ENCODE measurements at places on chromosomes 7 and 10. TPM values are rescaled to one million over a fixed set of nuclear protein-coding genes. Genes with fewer than 3 reads are reported as not detected.

DNA sequence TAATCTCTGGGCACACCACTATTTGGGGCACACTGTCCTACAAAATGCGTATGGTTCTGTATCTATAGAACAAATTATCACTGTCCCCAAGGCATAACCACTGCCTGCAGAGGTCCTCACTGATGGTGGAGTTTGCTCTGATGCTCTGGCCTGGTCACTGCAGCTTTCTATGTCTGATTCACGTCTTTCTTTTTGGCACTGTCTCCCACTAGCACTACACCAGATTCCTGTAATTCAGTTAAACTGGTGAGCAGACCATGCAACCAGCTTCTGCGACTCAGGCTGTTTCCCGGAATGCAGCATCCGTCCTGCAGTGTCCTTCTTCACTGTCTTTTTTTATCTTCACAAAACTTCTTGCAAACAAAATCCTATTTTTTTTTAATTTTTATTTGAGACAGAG lies 112.8 kb downstream of the KLF6 start:
- no peaks in the 10 kb centered on the region for H3K4me1 ChIP-seq
- H3K4me3 ChIP-seq = no peak overlapping the region

DNA sequence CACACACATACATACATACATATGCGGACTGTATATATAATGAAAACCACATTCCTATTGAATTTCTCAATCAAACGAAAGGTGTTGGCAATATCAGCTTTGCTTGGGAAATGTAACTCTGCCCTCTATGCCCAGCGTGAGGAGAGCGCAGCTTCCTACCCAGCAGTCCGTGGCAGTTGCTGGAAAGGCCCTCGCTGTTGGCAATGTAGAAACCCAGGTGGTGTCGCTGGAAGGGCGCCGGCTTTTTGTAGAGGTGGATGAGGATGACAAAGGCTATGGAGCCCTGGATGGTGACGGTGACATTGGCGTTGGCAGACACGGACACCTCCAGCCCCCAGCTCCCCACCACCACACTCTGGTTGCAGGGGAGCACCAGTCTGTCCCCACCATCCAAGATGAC lies 100.9 kb downstream of the ITIH5 start:
- peaks cover 34% of the 10 kb centered on the region for H3K4me1 ChIP-seq
- H3K27me3 ChIP-seq = no peaks in the 10 kb centered on the region
- H3K4me3 ChIP-seq = no peak overlapping the region
- no peak overlapping the region for H3K27ac ChIP-seq
- H3K36me3 ChIP-seq = peaks cover 52% of the 10 kb centered on the region
- no peak for DNase-seq

- H3K27me3 ChIP-seq = no peaks in the 10 kb centered on the region
- no peaks in the 10 kb centered on the region for H3K36me3 ChIP-seq
- H3K4me1 ChIP-seq = no peaks in the 10 kb centered on the region
These were observed 285.7 kb upstream of the VWC2 start for GRCh38 chr7:49487830-49488140.

GRCh38 chr10:116403740-116404250 lies 23.9 kb upstream of the PNLIPRP3 start:
- no peaks in the 10 kb centered on the region for H3K27me3 ChIP-seq
- DNase-seq = no peak
- H3K4me1 ChIP-seq = no peaks in the 10 kb centered on the region
- H3K36me3 ChIP-seq = no peaks in the 10 kb centered on the region
- no peak overlapping the region for H3K4me3 ChIP-seq

GRCh38 chr10:47441938-47442337 lies 42.0 kb downstream of the ANXA8 start:
- H3K27me3 ChIP-seq = no peaks in the 10 kb centered on the region
- DNase-seq = no peak
- no peaks in the 10 kb centered on the region for H3K4me1 ChIP-seq

GRCh38 chr7:36062154-36062815 lies 90.8 kb upstream of the EEPD1 start:
- H3K4me3 ChIP-seq = no peak overlapping the region
- peak; percentile 53 for DNase-seq
- no peak overlapping the region for H3K27ac ChIP-seq
- no peaks in the 10 kb centered on the region for H3K4me1 ChIP-seq
- no peaks in the 10 kb centered on the region for H3K27me3 ChIP-seq
- no peaks in the 10 kb centered on the region for H3K36me3 ChIP-seq

GRCh38 chr10:58647376-58648112 lies 134.9 kb downstream of the BICC1 start:
- no peak overlapping the region for H3K4me3 ChIP-seq
- no peaks in the 10 kb centered on the region for H3K36me3 ChIP-seq
- no peaks in the 10 kb centered on the region for H3K27me3 ChIP-seq
- H3K27ac ChIP-seq = no peak overlapping the region

DNA sequence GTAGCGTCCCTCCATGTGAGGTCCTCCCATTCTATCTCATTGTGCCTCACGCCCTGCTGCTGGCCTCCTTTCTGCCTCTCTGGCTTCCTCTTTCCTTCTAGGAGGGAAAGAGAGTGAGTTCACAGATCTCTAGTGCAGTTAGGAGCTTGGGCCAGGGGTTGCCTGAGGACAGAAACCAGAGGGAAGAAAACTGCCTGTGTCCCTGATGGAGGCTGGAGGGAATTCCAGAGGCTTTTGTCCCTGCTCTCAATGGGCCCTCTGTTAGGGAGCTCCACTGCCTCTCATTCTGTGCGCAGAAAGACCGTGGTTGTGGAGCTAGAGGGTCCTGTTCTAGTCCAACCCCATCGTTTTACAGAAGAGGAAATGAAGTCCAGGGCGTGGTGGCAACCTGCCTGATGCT lies 4.6 kb downstream of the MARVELD1 start:
- peaks cover 6% of the 10 kb centered on the region for H3K36me3 ChIP-seq
- H3K4me1 ChIP-seq = peaks cover 52% of the 10 kb centered on the region
- peak; percentile 74 for DNase-seq
- H3K4me3 ChIP-seq = no peak overlapping the region
- H3K27me3 ChIP-seq = no peaks in the 10 kb centered on the region

DNA sequence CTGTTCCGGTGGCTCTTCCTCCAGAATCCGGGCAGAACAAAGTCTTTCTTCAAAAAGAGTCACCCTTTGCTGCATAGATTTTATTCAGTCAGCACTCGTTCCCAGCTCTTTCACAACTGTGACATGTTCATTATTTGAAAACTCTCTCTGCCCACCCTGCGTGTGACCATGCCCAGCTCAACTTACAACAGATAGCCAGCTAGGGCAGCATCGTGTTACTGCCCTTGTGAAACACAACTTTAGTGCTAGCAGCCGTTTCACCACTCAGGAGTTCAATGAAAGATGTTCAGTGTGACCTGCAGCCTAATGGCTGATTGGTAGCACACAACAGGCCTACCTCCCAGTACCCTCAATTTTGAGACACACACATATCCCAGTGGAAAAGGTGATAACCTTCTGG lies 57.9 kb downstream of the ZNF438 start:
- no peaks in the 10 kb centered on the region for H3K27me3 ChIP-seq
- no peaks in the 10 kb centered on the region for H3K36me3 ChIP-seq
- peak overlapping the region; percentile 36 for H3K27ac ChIP-seq
- peaks cover 36% of the 10 kb centered on the region for H3K4me1 ChIP-seq

- peaks cover 2% of the 10 kb centered on the region for H3K4me1 ChIP-seq
- H3K4me3 ChIP-seq = no peak overlapping the region
- no peaks in the 10 kb centered on the region for H3K36me3 ChIP-seq
- no peak overlapping the region for H3K27ac ChIP-seq
- H3K27me3 ChIP-seq = no peaks in the 10 kb centered on the region
- DNase-seq = no peak
These were observed 45.2 kb downstream of the KIAA1217 start for GRCh38 chr10:24254180-24254579.

DNA sequence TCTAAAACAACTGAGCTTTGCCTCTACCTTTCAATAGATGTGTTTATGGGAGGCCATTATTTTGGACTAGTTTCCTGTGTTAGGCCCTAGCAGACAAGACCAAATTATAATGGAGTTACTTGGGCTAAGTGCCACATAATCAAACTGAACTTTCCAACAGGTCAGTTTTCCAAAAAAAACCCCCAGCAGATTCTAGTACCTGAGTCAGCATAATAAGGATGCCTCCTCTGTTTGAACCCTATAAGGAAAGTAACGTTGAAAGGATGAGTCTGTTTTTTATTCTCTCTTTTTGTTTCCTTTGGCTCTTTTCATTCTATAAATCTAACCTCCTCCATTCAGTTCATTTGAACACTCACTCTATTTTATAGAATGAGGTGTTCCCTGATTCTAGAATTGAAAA lies 148.1 kb upstream of the FAM3C start:
- peaks cover 3% of the 10 kb centered on the region for H3K4me1 ChIP-seq
- peak overlapping the region; percentile 7 for H3K27ac ChIP-seq
- no peaks in the 10 kb centered on the region for H3K27me3 ChIP-seq
- H3K36me3 ChIP-seq = no peaks in the 10 kb centered on the region

DNA sequence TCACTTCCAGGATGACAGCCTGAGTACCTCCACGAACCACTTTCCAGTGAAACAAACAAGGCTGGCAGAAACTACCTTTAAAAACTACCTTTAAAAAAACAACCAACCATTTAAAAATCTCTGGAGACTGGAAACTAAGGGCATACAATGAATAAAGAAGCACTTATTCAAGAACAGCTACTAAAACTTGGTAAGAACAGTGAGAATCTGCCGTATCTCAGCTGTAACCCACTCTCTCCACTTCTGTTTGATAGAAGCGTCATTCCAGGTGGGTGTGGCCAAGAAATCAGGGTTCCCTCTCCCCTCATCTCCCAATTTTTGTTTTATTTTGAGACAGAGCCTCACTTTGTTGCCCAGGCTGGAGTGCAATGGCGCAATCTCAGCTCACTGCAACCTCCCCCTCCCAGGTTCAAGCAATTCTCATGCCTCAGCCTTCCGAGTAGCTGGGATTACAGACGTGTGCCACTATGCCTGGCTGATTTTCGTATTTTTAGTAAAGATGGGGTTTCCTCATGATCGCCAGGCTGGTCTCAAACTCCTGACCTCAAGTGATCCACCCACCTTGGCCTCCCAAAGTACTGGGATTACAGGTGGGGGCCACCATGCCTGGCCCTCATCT lies 158.8 kb upstream of the CHST15 start:
- H3K4me3 ChIP-seq = no peak overlapping the region
- H3K36me3 ChIP-seq = no peaks in the 10 kb centered on the region
- DNase-seq = no peak

DNA sequence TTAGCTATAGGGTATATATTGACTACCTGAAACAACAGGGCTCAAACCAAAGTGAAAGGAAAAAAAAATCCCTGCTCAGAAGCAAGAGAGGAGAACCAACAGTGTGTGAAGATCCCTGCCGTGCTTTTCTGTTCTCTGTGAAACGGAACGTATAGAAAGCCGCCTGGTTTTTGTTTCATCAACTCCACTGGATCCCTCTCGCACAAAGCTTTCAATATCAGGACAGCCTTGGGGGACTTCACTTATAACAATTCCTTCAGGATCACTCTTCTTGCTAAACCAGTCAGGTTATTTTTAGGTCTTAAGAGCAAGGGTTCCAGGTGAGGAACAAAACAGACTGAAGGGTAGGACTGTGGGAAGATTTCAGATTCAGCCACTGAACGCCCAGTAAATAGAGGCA lies 151.1 kb upstream of the CACNA2D1 start:
- no peak overlapping the region for H3K27ac ChIP-seq
- no peaks in the 10 kb centered on the region for H3K36me3 ChIP-seq
- H3K4me3 ChIP-seq = peak overlapping the region; percentile 2
- DNase-seq = no peak
- H3K4me1 ChIP-seq = no peaks in the 10 kb centered on the region

- H3K4me3 ChIP-seq = no peak overlapping the region
- DNase-seq = no peak
- H3K27ac ChIP-seq = no peak overlapping the region
- no peaks in the 10 kb centered on the region for H3K27me3 ChIP-seq
These were observed 47.4 kb upstream of the NAMPT start for GRCh38 chr7:106332201-106332600.

DNA sequence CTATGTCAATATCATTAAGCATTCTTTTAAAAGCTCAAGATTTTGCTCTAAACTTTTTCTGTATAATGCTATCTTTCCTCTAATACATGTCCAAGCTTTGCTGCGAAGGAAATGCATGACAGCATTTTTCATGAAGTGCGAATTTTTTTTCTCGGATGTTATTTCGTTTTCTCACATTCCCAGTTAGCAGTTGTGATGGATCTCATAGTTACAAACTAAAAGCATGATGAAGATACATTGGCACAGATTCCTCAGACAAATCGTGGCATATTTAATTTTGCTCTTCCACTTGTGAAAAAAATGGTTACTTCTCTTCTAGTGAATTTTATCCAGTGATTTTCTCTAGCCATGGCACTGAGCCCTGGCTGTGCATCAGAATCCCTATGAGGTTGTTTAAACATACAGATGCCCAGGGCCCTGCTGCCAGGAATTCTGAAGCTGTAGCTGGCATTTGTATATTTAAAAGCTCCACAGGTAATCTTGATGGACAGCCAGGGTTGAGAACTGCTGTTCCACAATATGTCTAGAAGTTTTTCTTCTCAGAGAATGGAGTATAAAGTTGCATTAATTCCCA lies 299.8 kb upstream of the NEBL start:
- H3K27ac ChIP-seq = no peak overlapping the region
- DNase-seq = no peak
- H3K36me3 ChIP-seq = no peaks in the 10 kb centered on the region
- H3K27me3 ChIP-seq = no peaks in the 10 kb centered on the region
- no peak overlapping the region for H3K4me3 ChIP-seq

UFSP1 gene
- total RNA-seq = 3.1 TPM

AKR1B15 gene
- not detected for total RNA-seq

CDC14C gene
- total RNA-seq = not detected

ZNF736 gene
- 7.6 TPM for total RNA-seq

ATP6V1F gene
- 131 TPM for total RNA-seq

GIMAP8 gene
- total RNA-seq = 7.1 TPM

RSU1 gene
- 94.7 TPM for total RNA-seq

ZNF488 gene
- total RNA-seq = 0.16 TPM

HOXA4 gene
- total RNA-seq = 2.6 TPM

Data from sigmoid colon (tissue), 7 donors.